Caco-2 (cell line): ENCODE measurements at places on chromosomes 5 and 9. TPM values are rescaled to one million over a fixed set of nuclear protein-coding genes. Genes with fewer than 3 reads are reported as not detected.

GRCh38 chr5:177527595-177527994, 10.8 kb upstream of the DDX41 start:
- DNase-seq: peak; percentile 25

DNA sequence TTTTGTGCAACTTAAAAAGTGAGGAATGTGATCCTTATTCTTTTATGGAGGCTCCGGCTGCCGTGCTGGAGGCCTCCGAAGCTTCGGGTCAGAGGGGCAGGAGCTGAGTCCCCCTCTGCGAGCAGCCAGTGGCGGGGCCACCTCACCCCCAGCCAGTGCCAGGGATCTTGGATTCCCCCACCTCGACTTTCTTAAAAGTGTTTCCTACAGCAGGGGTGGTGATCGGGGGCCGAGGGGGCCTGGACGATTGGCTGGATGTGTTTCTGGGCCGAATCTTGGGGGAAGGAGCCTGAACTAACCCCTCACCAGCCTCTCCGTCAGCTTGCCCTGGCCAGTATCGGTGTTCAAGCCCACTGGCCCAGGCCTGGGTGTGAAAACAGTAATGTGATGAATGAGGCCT, 92.2 kb upstream of the LMX1B start:
- DNase-seq: no peak

The ALAD gene
- total RNA-seq: 43.6 and 48.8 TPM in 2 replicates

The C5orf34 gene
- 7.0 and 7.1 TPM in 2 replicates for total RNA-seq

- peak; percentile 77 for DNase-seq
These were observed 2.4 kb upstream of the STOM start for GRCh38 chr9:121372239-121373010.

The PCDHGB3 gene
- total RNA-seq: 0.54 and 0.60 TPM in 2 replicates

GRCh38 chr9:95608341-95608740, 91.6 kb upstream of the PTCH1 start:
- DNase-seq: no peak

DNA sequence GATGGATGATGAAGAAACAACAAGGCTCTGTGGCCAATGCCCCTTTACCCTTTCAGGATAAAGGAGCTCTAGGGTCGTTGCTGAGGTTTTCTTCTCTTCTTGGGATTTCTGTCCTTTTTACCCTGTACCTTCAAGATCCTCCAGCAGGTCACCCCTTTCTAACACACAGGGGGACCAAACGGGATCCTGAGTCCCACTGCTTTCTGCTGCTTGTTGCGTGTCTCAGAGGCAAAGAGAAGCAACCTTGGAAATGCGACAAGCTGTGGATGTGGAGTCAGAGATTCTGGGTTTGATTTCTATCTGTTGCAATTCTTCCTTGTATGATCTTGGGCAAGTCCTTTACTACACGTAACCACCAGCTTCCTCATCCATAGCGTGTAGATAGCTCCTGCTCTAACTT, 20.5 kb downstream of the GLRA1 start:
- no peak for DNase-seq

DNA sequence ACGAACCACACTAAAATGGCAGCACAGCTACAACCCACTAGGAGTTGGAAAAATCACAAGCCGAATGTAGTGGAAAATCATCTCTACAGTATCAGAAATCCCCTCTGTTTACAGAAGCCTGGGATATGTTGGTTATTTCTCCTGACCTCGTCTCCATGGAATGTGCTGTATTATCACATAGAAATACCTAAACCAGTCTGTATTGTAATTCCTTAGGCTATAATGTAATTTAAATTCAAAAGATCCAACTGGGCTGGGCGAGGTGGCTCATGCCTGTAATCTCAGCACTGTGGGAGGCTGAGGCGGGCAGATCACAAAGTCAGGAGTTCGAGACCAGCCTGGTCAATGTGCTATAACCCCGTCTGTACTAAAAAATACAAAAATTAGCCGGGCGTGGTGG, 244.8 kb upstream of the MPDZ start:
- DNase-seq: no peak

The PPP2R2B gene
- total RNA-seq: 6.9 and 9.8 TPM in 2 replicates

DNA sequence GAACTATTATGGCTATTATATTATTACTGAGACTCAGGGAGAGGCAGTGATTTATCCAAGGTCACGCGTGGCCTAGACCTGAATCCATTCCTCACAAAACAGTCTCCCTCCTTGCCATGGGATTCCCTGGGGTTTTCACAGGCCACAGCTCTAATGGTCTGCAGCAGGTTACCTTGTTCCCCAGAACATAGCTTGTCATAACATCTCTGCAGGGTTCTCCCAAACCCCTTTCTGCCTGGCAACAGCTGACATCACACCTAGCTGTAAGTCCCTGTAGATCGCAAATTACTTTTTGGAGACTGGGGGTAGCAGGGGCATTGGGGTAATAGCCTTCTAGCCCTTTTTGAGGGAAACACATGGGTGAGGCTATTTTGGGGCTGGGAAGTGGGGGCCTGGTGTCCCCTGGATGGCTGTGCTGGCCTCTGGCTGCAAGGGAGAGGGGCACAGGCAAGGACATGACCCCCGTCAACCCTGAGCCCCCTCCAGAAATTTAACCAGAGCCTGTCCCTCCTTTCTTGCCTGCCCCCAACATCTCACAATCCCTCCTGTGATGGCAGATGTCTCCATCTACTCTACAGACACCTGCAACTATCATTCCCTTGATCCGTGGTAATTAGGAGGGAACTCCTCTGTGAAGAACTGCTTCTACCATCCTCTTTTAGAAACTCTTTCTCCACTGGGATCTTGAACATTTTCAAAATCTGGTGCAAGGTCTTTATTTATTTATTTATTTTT, 1.3 kb downstream of the CD74 start:
- no peak for DNase-seq

- DNase-seq: no peak
These were observed 100.4 kb downstream of the GLDC start for GRCh38 chr9:6545017-6545691.

- no peak for DNase-seq
These were observed 46.5 kb downstream of the POLK start for GRCh38 chr5:75558221-75558620.

The FOXD4 gene
- 0.56 and 0.93 TPM in 2 replicates for total RNA-seq

- no peak for DNase-seq
These were observed 620.0 kb upstream of the CCNG1 start for GRCh38 chr5:162817364-162817763.

GRCh38 chr5:3347741-3348140, 247.9 kb upstream of the IRX1 start:
- DNase-seq: no peak

DNA sequence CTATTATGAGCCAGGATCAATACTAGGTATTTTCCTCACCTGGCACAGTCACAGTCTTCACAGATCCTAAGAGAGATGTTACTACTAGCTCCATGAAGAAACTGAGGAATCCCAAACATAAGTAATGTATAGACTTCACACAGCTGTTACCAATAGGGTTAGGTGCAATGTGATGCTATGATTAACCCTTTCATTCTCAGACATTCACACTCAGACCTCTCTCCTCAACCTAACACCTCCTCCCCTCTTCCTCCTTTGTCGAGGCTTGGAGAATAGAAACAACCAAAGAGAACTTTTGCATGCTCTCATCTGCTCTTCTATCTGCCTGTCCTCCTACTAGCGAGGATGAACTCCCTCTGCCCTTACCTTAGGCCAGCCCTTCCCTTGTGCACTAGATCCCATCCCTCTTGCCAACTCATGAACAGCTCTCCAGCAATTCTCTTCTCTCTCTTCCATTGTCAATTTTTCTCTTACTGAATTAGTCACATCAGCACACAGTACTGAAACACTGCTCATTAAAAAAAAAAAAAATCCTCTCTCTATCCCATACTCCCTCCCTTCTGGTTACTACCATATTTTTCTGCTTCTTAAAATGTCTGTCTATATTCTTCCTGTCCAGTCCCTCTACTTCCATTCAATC, 47.7 kb downstream of the MAPKAP1 start:
- no peak for DNase-seq

The IL5 gene
- total RNA-seq: not detected in 2 replicates

The CEL gene
- total RNA-seq: 1.9 and 2.0 TPM in 2 replicates

DNA sequence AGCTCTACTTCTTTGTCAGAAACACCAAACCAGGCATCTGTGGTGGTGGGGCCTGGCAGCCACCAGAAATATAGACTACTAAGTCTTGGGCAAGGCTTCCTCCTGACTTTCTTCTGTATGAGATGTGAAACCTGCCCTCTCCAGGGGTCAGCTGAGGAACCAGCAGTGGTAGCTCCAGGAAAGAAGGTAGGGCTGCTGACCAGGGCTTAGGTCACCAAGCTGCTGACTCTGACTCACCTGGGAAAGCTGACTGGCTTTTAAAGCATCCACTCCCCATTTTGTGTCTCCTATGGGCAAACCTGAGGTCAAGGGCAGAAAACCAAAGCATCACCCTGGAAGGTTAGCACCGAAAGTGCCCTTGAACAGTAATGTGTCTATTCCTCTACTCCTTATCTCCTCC, 10.4 kb upstream of the SH3TC2 start:
- no peak for DNase-seq

- DNase-seq: no peak
These were observed 14.3 kb upstream of the FREM1 start for GRCh38 chr9:14924230-14925219.

The ACOT12 gene
- 1.4 TPM in 2 replicates for total RNA-seq

The HRCT1 gene
- total RNA-seq: not detected in 2 replicates

DNA sequence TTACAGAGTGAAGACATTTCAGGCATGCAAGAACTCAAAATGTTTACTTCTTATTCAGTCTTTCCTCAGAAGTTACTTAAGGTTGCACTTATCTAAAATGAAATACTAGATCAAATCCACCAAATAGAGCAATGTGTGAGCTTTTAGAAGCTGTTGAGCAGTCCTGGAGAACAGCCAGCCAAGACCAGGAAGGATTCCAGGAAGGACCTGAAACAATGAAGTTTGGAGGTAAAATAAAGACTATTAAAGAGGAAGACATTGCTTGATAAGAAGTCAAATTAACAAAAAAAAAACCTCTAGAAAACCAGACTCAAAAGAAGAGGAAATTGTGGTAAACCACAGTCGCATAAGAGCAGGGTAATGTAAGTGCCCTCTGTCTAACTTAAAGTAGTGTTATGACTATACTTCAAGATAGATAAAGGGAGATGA, 156.2 kb upstream of the S1PR3 start:
- no peak for DNase-seq

DNA sequence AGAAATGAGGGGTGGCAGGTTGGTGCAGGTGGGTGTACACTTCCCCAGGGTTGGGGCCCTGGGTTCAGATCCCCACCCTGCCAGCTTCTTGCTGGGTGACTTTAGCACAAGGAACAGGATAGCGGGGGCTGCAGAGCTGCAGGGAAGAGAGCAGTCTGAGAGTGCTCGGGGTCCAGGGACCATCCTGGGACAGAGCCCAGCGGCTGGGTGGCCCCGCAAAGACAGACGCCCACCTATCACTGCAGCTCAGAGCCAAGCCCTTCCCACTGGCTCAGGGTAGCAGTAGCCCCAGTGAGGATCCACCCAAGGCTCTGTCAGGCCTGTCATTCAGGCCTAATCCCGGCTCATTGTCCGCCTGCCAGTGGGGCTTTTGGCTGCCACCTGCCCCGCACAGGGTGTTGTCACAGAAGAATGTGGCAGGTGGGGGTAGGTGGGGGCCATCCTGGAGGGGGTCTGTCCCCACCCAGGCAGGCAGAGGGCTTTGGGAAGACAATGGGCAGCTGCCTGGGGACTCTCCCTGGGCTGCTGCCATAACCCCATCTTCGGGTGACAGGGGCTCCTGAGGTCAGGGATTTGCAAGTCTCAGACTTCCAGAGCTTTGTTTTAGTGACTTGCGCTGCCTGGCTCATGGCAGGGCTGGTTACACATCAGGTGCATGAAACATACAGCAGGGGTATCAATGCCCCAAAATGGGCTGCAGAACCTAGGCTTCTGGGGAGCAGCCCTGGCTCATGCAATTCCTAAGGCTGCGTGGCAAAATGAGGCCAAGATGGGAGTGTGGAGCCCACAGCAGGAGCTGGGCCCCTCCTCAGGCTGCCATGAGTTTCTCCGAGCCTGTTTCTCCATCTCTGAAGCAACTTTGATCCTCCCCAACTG, 52.1 kb downstream of the BARX1 start:
- no peak for DNase-seq

DNA sequence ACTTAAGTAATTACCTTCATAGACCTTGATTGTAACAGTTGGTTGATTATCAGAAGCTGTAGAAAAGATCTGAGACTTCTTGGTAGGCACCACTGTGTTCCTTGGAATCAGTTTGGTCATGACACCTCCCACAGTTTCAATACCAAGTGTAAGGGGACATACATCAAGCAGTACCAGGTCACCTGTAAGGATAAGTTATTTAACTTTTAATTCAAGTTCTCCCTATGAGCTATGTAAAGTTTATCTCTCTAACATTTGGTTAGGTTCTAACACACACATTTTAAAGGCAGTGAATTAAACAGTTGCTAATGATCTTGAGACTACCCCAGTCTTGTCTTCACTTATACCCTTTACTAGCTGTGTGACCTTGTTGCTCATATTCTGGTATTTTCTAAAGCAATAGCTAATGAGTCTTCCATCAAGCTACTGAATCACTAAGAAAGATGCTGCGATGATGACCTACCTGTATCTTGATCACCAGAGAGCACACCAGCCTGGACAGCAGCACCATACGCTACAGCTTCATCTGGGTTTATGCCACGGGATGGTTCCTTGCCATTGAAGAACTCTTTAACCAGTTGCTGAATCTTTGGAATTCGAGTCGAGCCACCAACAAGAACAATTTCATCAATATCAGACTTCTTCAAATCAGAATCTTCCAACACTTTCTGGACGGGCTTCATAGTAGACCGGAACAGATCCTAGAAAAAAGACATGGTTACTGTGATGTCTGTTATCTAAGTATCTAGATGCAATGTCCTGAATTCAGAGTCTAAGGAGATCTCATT, 2.8 kb downstream of the HSPA5 start:
- DNase-seq: no peak

- DNase-seq: no peak
These were observed 44.4 kb upstream of the AFAP1L1 start for GRCh38 chr5:149227168-149227826.

DNA sequence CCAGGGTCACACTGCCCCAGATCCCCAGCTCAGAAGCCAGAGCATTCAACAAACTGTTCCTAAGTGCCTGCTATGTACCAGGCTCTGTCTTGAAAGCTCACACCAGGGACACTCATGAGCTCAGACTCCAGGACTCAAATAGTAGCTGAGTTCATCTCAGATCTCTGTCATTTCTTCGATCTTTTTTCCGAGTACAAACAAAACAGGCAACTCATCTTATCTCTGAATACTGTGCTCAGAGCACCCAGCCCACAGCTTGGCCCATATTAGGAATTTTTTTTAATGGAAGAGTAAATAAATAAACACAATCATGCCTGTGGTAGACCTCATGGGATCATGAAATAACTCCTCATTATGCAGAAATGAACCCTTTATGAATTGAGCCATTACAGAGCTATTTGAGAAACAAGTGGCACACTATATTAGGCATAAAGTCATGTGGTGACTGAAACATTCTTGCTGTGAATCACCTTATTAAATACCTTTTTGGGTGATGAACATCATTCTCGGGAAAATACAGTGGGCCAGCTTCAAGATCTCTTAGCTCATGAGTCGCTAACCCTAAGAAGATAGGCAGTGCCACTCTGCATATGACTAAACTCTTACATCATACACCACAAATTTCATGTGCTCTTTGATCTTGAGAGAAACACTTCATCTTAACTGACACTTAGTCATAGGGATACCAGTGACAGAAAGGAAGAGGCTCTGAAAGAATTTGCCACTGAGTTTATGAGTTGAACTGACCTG, 9.9 kb downstream of the SH3RF2 start:
- no peak for DNase-seq

GRCh38 chr9:133255371-133256135, 19.4 kb downstream of the ABO start:
- DNase-seq: no peak

The ECPAS gene
- 66.8 and 77.0 TPM in 2 replicates for total RNA-seq
